ENCODE measurements at places on chromosomes 3 and 15.

- DNase-seq = no peak
These were observed 24.5 kb upstream of the PLA2G4D start for GRCh38 chr15:42118650-42119445.

DNA sequence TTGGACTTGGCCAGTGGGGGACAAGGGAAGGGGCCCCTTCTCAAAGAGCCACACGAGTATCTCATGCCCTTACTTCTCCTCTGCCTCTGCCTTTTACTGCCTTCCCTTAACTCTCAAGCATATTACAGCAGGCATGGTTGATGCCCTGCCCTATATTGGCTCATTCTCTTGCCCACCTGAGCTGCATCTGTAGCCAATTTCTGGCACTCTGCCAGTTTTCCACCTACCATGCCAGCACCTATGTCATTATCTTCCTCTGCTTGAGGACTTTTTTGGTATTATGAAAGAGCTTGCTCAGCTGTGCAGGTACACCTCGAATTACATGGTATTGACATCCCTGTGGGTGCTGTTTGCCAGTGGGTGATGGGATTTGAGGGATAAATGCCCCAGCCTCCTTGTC is 181.8 kb downstream of the OXSM start:
- no peak for DNase-seq

DNA sequence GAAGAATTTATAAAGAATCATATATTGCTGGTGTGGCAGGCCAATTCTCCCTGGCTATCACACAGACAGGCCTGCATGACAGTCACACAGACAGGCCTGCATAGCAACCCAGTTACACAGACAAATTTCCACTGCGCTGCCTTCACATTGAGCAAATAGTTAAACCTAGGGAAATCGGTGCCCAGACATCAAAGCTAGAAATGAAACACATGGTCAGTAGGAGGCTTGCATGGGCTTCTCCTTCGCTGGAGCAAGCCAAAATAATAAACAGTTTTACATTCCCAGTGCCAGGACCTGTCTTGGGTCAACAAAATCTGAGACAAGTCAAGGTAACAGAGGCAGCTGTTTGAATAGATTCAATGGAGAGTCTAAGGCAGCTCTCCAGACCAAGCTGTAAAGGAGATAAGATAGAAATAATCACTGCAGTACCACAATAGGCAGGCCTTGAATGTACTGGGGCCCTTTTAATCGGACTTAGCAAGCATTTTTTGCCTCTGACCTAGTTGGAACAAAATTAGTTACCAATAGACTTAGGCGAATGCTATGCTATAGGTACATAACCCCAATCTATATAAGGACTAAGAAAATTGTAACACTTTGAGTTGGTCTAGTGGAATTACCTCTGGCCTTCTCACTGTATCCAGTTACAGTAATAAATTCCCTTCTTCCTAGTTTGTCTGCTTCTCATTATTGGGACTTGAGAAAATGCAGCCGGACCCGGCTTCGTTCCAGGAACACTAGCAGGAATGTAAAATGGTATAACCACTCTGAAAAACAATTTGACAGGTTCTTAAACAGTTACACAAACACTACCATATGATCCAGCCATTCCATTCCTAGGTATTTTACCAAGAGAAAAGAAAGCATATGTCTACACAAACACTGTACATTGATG is 274.7 kb upstream of the UBE2E2 start:
- no peak for DNase-seq

DNA sequence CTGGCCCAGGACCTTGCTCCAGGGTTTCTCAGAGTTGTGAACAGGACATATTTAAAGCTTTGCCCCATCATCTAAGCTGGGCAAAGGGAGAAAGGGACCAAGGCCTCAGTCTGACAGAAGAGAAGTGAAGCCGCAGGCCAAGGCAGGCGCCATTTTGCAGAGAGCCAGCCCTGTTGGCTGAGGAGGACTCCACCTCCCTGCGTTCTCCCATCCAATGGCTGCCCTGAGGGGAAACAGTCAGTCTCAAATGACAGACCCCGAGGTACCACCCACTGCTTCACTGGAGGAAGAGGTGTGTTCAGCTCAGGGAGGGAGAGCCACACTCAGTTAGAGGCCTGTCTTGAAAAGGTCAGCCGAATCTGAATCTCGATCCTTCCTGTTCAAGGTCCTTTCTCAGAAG is 86.1 kb downstream of the ADAMTS17 start:
- no peak for DNase-seq

GRCh38 chr3:60839246-60839645 is 412.0 kb downstream of the FHIT start:
- no peak for DNase-seq

- DNase-seq = no peak
These were observed 76.7 kb upstream of the FAM3D start for GRCh38 chr3:58743296-58743695.

GRCh38 chr3:140274429-140274828 is 339.4 kb downstream of the CLSTN2 start:
- no peak for DNase-seq

- DNase-seq = no peak
These were observed 206.9 kb downstream of the RPLP1 start for GRCh38 chr15:69659454-69660050.

- no peak for DNase-seq
These were observed 32.9 kb downstream of the MTHFS start for GRCh38 chr15:79863886-79864285.

DNA sequence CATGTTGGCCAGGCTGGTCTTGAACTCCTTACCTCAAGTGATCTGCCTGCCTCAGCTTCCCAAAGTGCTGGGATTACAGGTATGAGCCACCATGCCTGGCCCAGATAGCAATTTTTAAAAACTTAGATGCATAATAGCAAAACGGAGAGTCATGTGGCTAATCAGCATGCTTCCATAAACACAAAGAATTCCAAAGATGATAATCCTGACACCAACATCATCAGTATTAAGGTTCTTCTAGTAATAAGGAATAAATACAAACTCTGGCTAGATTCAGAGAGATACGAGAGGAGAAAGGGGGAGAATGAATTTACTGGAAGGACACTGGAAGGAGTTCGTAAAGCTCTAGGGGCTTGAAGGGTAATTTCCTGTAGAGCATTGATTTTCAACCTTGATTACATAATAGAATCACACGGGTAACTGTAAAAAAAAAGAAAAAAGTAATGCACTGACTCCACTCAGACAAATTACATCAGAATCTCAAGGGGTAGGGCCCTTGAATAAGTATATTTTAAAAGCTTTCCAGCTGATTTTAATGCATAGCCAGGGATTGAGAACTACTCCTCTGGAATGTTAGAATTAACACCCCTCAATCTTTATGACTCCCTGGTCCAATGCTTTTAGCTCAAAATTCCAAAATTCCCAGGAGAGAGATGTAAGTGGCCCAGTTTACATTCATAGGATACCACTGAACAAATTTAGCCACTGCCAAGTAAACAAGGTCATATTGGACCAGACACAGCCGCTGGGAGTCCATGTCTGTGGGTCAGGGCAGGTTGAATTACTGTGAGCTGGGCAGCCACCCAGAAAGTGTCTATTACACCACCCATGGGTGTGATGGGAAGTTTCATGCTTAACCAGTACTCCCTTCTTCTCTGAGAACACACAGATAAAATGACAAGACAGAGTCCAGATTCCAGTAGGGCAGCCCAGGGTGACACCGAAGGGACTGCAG is 243.9 kb downstream of the TBL1XR1 start:
- DNase-seq = peak; percentile 55

DNA sequence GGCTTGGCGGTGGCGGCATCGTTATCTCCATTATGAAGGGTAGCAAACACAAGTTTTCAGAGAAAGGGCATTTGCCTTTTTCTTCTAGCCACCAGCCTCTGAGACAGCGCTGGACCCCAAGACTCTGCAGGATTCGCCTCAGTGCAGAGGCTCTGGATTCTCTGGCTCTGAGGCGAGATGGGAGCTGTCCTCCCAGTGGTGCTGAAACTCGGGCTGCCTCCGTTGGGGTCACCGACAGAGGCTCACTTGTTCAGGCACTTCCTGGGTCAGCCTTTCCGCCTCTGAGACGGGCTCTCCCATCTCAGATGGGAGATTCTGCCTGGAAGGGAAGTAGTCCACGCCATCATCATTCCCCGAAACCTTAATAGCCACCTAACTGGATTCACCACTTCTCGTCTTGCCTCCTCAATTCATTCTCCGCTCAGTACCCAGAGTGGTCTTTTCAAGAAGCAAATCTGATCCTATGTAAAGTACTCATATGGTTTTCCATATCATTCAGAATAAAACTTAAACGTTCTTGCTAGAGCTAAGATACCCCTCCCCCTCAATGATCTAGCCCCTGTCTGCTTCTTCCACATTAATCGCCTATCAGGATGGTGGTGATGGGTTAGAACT is 76.9 kb downstream of the RHCG start:
- DNase-seq = peak; percentile 43

GRCh38 chr15:74906450-74907162 is at the start of gene FAM219B:
Gene FAM219B, minus strand, starts transcription at chr15:74906851. Its CDS starts 51 bp downstream, at chr15:74906800.
- DNase-seq = peak; percentile 96

GRCh38 chr3:77279276-77279675 is 239.4 kb downstream of the ROBO2 start:
- DNase-seq = no peak

GRCh38 chr3:98777801-98778220 is 14.7 kb downstream of the ST3GAL6 start:
- no peak for DNase-seq

DNA sequence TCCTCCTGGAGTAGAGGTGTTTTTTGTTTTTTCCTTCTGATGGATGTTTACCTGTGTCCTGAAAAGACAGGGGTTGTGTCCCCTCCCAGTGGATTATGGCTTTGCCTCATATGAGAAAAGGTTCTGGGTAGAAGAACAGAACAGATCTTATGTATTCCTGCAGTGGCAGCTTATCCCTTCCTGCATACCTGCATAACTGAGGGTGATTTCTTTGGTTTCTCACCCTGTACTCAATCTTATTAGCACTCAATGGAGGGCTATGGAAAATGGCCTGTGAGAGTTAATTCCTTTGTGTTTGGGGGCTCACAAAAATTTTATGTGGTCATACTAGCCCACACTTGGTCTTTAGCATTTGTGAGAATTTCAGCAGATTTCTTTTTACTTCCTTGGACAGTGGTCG is 482.0 kb upstream of the ONECUT1 start:
- no peak for DNase-seq

GRCh38 chr15:37733628-37734027 is 200.8 kb upstream of the TMCO5A start:
- no peak for DNase-seq

DNA sequence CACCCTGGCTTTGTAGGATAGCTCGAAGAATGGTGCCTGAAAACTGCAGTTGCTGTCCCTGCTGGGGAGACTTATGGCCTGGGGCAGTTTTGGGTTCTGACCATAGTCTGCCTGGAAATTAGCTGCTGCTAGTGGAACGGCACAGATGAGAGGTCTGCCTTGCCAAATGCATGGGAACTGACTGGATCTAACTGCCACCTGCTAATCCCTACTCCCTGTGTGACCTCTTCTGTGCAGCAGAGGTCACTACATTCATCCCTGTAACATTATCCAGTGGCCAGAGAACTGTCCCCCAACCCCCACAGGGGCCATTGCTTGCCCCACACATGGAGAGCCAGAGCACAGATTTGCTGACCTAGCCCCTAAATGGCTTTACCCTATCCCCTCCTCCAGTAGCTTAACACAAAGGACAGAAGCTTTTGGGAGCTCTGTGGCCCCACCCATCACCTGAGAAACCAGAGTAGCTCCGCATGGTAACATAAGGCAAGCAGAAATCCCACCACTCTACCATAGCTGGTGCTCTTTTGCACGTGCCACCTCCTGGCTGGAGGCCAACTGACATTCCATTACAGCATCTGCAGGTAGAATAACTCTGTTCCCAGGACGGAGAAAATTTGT is 840.0 kb downstream of the EPHA3 start:
- DNase-seq = no peak
